Stimulated activated CD4-positive, alpha-beta T cell treated with anti-CD3 and anti-CD28 coated beads, Interleukin-1b, Interleukin-23, amount 100 ng/mL, for 1 hour (primary cell): ENCODE measurements at places on chromosomes 7 and 10.
A peak's percentile ranks its signal among the peaks of the same experiment; 100 is the strongest.

- no peak for DNase-seq
Observed at GRCh38 chr10:36171556-36171952, 529.5 kb upstream of the FZD8 start.

DNA sequence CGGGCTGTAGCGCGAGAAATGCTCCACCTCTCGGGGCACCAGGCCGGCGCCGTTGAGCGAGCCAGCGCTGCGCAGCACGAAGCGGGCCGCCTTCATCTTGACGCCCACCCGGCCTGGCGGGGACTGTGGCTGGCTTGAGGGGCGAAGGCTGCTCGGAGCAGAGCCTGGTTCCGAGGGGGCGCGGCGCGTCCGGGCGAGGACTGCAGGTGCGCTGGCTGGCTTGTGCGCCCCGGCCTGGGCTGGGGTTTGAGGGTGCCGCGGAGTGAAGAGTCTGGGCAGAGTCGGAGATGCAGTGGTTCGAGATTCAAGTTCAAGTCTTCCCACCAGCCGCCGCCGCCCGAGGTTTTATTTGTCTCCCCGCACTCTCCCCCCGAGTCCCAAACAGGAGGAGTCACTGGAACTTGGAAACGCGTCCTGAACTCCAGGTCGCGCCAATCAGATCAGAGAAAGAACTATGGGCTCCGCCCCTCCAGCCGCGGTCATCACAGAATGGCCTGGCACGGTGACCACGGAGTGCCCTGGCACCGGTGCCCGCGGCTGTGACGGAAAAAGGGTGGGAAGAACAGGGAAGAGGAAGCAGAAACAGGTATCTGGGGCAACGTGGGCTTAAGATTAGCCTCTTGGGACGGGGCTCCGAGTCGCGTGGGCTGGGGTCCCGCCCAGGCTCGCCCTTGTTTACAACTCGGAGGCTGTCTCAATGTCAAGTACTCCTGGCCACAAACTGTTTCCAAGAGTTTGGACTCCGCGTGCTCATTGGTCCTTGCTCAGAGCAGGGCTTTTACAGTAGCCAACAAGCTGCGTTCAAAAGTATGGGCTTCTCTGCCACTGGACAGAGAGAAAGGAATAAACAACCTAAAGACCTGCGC lies at the start of gene PDK4:
TSS of gene PDK4 (minus strand) at position 319 of the 866 bp plus-strand sequence. CDS start at position 96, 223 bp downstream.
- no peak for DNase-seq

GRCh38 chr7:111678281-111678680 lies 116.0 kb upstream of the IMMP2L start:
- DNase-seq: no peak

DNA sequence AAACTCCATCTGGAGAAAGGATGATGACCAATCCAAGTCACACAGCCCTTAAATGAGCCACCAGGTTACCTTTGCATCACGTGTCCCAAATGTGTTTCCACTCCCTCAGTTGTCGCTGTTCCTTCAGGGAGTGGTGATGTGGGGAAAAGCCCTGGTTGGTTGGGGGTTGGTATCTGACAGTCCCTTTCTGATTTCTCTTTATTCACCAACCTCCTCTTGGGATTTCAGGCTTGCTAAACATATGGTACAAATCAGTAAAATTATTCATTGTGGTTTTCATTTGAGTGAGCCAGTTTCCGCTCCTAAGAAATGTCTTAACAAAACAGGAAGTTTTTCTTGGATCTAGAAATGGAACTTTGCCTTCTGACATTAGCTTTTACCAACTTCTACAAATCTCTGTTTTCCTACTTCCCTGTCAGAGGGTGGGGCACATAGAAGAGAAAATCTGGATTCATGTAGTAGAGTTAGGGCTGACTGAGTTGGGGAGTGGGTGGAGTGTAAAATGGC lies 40.0 kb upstream of the KMT2E start:
- DNase-seq: no peak

DNA sequence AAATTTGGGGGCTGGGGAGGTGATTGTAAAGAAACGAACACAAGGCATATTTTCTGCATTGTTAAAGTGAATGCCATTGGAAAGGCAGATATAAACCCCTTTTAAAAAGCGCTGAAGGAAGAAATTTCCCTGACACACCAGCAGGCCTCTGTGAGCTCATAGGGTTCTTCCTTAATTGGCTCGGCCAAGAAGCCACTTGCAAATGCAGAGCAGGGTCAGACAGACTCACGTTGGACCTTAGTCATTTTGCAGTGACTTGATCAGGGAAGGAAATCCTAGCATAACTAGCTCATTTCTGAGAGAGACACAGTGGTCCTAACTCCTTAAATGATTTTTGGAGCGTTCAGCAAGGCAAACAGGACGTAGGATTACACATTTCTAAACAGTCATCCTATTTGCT lies 1461.4 kb downstream of the GATA3 start:
- DNase-seq: no peak

DNA sequence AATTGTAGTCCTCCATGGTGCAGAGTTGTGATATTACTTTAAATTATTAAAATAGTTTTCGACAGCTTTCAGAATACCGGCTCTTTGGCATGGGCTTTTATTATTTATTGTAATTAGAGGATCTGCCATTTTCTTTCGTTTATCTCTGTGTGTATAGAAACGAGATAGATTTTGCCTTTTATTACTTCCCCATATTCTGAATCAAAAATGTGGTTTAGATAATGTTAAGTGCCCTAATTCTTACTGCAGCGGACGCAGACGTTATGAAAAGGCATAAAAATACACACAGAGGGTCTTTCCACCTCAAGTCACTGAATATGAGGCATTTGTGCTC lies 1.9 kb upstream of the ARID5B start:
- DNase-seq: no peak

GRCh38 chr10:33660329-33660728 lies 325.9 kb upstream of the NRP1 start:
- DNase-seq: no peak

- DNase-seq: no peak
Observed at GRCh38 chr7:129213828-129214227, 11.0 kb upstream of the AHCYL2 start.

GRCh38 chr7:131655447-131655846 lies 99.0 kb upstream of the PODXL start:
- no peak for DNase-seq

DNA sequence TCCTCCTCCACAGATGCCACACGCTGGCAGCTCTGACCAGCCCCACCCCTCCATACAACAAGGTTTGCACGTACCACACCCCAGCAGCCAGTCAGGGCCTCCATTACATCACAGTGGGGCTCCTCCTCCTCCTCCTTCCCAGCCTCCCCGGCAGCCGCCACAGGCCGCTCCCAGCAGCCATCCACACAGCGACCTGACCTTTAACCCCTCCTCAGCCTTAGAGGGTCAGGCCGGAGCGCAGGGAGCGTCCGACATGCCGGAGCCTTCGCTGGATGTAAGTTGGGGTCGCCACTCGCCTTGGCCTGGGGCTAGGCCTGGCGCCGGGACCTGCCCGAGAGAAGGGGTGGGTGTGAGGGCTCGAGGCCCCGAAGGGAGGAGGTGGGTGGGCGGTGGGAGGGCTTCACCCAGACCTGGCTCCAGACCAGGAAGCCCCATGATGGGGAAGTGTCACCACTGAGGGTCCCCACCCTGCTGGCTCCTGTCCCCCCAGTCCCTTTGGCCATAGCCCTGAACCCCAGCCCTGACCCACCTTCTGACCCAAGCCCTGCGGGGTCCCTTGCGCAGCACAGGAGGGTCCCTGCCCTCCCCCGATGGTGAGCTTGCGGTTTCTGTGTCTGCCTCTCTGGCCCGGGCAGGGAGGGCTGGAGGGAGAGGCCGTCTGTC lies 36.2 kb upstream of the PPIF start:
- DNase-seq: no peak

- no peak for DNase-seq
Observed at GRCh38 chr10:23892296-23892695, 316.6 kb upstream of the KIAA1217 start.

GRCh38 chr10:63416376-63416775 lies 49.4 kb downstream of the JMJD1C start:
- DNase-seq: no peak

- DNase-seq: no peak
Observed at GRCh38 chr10:118903691-118904090, 125.8 kb upstream of the NANOS1 start.

DNA sequence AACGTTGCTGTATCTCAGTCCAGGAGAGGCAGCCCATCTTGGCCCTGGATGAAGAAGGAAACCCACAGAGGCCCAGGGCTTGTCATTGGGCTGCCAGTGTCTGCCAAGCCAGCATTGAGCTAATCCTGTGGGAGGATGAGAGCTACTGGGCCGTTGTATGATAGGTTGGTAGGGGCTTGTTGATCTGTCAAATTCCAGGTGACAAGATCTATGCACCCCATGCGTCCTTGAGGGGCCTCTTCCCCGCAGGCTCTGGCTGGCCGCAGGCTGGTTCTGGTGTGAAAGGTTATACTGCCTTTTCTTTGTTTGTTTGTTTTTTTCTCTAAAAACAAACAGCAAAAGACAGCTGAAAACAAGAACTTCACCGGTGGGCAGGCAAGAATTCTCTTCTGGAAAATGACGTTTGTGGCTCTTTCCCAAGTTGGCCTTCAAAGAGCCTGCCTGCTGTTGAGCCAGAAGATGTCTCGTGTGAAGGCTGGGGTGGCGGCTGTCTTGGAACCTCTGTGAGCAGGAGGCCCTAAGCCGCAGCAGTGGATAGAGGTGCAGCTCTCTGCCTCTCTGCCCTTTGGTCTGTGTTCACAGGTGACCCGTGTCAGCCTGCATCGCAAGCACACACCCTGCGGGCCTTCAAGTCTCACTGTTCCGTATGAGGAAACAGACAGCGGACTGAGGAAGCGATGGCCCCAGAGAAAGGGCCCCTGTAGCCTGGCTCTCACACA lies 23.3 kb downstream of the CYP17A1 start:
- no peak for DNase-seq

DNA sequence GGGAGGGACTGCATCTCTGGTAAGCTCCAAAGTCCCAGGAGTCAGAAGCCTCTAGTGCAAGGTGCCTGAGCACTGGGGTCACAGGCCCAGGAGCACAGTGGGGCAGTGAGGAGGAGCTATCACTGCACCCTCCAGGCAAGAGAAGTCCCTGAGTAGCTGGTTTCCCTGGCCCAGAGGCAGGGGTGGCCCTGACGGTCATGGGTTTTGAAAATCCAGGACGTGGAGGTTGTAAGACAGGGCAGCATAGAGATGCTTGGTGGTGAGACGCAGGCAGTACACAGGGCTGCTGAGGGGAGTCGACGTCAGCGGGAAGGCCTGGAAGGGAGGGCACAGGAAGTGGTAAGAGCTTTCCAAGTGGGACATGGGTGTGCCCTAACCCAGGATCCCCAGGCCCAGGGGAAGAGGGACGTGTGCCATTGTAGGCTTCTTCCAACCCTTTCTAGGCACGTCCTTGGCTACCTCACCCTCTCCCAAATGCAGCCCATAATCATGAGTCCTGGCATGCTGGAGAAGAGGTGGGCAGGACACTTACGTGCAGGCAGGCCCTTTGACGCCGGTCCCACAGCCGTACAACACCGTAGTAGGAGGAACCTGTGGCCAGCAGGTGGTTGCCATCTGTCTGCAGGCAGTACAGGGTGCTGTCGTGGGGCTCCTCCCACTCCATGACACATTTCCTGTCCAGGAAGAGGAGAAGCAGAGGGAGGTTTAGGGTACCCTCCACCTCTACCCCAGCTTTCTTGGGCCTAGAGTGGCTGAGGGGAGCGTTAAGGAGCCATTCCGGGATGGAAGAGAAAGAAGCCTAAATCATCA lies 23.2 kb downstream of the DPCD start:
- DNase-seq: no peak

DNA sequence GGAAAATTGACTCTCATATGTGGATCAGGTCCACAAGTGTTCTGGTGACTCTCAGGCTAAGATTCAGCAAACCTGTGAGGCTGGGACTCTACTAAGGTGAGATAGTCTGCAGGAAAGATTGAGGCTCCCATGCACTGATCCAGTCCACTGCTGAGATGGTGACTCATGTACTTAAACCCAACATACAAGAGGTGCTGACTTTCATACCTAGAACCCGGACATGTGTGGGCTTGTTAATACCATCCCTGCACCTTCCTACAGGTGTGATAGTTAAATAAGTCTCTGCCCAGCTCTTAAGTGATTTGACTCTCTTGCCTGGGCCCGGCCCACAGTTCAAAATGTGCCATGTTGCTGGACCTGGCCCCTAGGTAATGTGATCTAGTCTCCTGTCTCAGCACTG lies 27.1 kb upstream of the ZNF107 start:
- DNase-seq: no peak

GRCh38 chr7:87420173-87420572 lies 55.3 kb downstream of the ABCB4 start:
- no peak for DNase-seq

DNA sequence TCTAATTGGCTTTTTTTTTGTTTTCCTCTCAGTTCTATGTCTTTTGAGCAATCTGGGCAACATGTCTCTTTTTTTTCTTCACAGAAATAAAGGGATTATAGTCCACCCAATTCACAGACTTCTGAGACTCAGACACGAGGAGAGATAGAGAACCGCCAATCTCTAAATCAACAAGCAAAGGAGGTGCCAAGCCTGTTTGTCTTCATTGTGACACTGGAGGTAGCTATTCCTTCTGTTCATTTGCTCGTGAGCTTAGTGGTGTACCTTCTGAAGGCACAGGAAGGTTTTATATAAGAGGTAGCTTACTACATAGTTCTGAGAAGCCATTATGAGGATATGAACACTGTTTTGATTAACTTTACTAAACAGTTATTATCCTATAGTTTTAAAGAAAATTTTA lies 6.1 kb downstream of the EPHB6 start:
- DNase-seq: no peak

DNA sequence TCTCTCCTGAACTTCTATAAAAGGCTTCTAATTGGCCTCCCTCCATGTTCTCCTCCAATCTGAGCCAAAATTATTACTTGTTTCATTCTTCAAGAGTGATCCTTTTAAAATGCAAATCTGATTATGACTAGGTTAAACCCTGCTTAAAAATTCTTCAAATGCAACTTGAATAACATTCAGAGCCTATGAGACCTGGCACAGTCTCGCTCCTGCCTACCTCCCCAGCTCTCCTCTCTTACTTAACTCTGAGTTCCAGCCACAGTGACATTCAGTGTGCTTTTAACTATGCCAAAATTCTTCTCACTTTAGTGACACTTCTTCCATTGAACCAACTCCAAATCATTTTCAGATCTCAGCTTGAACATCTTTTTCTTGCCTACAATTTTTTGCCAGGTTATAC lies 68.8 kb downstream of the TMEM168 start:
- no peak for DNase-seq

- DNase-seq: no peak
Observed at GRCh38 chr7:99037327-99037940, 106.5 kb downstream of the SMURF1 start.

- peak; percentile 93 for DNase-seq
Observed at GRCh38 chr10:63133056-63133820, at the start of gene NRBF2. NRBF2 (plus strand) TSS chr10:63133328; CDS start chr10:63133471, 143 bp downstream.

DNA sequence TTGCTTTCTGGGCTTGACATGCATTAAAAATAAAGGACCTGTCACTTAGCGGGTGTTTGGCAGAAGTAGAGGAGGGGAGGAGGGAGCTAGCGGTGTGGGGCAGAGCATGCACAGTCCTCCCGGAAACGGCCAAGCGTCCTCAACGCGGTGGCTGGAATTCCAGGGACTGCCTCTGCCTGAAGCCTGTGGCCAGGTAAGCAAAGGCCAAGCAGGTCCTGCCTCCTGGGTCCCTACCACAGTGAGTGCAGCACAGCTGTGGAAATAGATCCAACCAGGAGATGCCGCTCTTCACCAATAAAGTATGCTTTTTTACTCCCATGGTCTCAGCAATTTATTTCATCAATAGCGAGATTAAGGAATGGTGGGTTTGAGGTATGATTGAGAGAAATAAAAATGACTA lies 323.4 kb downstream of the WDR37 start:
- DNase-seq: no peak
